ENCODE measurements at places on chromosomes 3 and 15. TPM values are rescaled to one million over a fixed set of nuclear protein-coding genes. Genes with fewer than 3 reads are reported as not detected.

The THRB gene
- 8.6 TPM for total RNA-seq

- no peaks in the 10 kb centered on the region for H3K36me3 ChIP-seq
- peaks cover 17% of the 10 kb centered on the region for H3K27me3 ChIP-seq
- no peak for DNase-seq
- H3K27ac ChIP-seq, result no peak overlapping the region
These were observed 3.4 kb upstream of the RFTN1 start for GRCh38 chr3:16516695-16517481.

- no peak for DNase-seq
- no peak overlapping the region for H3K27ac ChIP-seq
- no peaks in the 10 kb centered on the region for H3K36me3 ChIP-seq
- H3K4me3 ChIP-seq, result no peak overlapping the region
These were observed 527.1 kb upstream of the GOLIM4 start for GRCh38 chr3:168622795-168623194.

DNA sequence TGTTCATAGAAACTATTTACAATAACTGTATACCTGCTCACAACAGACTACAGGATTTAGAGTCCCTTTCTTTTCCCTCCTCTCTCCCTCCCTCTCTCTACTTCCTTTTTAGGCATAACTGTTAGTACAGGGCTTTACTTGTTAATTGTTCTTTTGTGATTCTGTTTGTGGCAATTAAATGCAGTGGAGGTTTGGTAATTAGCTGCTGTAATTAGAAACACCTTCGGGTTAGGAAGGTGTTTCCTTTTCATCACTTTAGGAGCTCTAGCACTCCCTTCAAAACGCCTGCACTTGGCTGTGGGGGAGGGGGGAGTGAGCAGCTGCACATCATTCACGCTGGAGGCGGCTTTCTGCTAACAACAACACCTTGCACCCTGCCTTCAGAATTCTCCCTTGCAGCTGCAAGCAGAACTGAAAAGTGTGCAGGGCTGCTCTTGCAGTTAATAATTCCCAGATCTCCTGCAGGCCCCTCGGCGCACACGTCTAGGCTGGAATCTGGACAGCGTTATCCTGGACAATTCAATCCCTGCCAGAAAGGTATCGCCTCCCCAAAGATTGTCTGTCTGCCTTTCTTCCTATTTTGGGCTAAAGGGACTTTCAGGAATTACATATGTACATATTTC lies 242.6 kb upstream of the RGMA start:
- peak overlapping the region; percentile 79 for H3K4me3 ChIP-seq
- peaks cover 30% of the 10 kb centered on the region for H3K27me3 ChIP-seq
- H3K27ac ChIP-seq, result no peak overlapping the region
- peak; percentile 79 for DNase-seq
- H3K36me3 ChIP-seq, result 0 out of 2 replicates have a peak, but pooled peaks cover 9% of the 10 kb centered on the region

- H3K36me3 ChIP-seq, result no peaks in the 10 kb centered on the region
- H3K27me3 ChIP-seq, result no peaks in the 10 kb centered on the region
- H3K4me1 ChIP-seq, result no peaks in the 10 kb centered on the region
- no peak overlapping the region for H3K27ac ChIP-seq
- H3K4me3 ChIP-seq, result no peak overlapping the region
These were observed 6.6 kb downstream of the ISG20 start for GRCh38 chr15:88645171-88646087.

DNA sequence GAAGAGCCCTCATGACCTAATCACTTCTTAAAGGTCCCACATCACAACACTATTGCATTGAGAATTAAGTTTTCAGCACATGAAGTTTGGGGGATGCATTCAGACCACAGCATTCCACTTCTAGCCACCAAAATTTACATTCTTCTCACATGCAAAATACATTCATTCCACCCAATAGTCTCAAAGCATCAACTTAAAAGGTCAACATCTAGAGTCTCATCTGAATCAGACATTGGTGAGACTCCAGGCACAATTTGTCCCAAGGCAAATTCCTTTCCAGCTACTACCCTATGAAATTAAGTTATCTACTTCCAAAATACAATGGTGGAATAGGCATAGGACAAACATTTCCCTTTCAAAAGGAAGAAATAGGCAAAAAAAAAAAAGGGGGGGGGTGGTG lies 64.9 kb downstream of the PLSCR2 start:
- no peaks in the 10 kb centered on the region for H3K36me3 ChIP-seq
- H3K4me3 ChIP-seq, result no peak overlapping the region
- H3K27me3 ChIP-seq, result no peaks in the 10 kb centered on the region
- no peak for DNase-seq

GRCh38 chr3:52396011-52396906 lies 48.6 kb downstream of the SEMA3G start:
- H3K27ac ChIP-seq, result no peak overlapping the region
- H3K27me3 ChIP-seq, result no peaks in the 10 kb centered on the region
- H3K36me3 ChIP-seq, result peaks cover 2% of the 10 kb centered on the region
- H3K4me3 ChIP-seq, result no peak overlapping the region
- no peak for DNase-seq

Data from H9 (cell line).